CD4-positive, alpha-beta T cell treated with Interleukin-17A for 1 hour (primary cell): ENCODE measurements at places on chromosomes 13 and 19.

DNA sequence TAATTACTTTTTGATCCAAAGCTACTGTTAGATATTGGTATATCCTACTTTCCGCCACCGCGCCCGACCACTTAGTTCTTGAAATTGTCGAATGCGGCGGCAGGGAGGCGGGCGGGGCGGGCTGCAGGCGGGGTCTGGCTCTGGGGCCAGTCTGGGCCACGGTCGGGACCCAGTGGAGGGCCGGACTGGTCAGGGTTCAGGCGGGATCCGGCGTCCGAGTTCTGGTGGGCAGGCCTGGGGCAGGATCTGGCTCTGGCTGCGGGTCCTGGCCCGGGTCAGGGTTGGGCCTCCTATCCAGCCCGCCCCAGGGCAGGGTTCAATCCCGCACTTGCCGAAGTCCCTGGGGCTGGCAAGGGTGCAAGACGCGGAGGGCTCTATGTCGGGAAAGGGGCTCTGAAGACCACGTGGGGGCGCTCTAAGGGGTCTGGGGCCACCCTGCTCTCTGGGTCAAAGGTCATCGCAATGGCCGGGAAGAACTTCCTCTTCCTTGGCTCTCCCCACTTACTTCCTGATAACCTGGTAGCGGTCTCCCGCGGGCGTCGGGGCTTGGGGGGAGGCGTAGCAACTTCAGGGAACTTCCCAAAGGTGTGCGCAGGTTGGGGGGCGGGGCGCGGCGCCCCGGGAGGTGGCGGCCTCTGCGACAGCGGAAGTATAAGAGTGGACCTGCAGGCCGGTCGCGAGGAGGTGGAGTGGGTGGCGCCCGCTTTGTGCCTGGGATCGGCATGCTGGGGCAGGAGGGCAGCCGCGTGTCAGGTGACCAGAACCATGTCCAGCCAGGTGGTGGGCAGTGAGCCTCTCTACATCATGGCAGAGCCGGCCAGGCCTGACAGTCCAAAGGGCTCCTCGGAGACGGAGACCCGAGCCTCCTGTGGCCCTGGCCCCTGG is 83.4 kb downstream of the MRPL57 start:
- DNase-seq, result no peak

GRCh38 chr19:48530066-48530720 is 18.6 kb upstream of the LMTK3 start:
- DNase-seq, result no peak

DNA sequence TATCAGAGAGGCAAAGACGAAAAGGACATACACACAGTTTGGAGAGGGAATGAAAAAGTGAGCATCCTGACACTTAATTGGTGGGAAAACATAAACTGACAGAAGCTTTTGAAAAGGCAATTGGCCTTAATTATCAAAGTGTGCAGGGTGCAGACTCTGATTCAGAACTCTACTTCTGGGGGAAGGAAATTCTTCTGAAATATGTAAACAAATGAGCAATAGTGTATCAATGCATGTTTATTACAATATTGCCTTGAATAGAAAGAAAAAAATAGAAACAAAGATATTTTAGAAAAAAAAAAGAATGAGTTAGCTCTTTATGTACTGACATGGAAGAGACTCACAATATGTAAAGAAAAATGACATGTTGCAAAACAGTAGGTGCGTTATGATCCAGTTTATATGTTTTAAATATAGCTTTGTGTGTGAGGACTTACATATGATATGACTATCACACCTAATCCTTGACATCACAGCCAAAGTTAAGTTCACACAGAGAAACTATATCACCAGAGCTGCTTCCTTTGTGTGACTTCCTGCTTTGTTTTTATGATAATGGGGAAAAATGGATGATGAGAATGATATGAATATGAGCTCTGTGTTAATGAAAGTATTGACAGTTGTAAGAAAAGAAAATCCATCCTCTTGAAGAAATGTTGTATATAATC is 182.4 kb downstream of the KCTD12 start:
- no peak for DNase-seq

DNA sequence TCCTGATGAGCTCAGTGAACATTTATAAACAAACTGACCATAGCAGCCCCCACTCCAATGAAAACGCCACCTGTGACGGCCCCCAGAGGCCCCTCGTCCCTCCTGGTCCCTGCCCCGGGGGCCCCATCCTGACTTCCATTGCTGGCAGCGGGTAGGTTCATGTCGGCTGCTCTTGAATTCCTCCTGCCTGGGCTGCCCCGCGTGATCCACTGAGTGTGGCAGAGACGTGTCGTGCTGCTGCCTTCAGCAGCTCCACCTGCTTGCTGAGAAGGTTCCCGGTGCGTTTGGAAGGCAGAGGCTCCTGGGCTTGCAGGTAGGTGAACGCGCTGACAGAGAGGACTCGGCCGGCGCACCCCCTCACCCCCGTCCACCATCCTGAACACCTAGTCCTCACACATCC is 11.6 kb downstream of the C2CD4C start:
- DNase-seq, result no peak

GRCh38 chr19:4831304-4831978 is at the start of gene TICAM1:
Gene TICAM1 (minus strand): TSS chr19:4831712. CDS start chr19:4818377, 13,335 bp downstream.
- peak; percentile 91 for DNase-seq

DNA sequence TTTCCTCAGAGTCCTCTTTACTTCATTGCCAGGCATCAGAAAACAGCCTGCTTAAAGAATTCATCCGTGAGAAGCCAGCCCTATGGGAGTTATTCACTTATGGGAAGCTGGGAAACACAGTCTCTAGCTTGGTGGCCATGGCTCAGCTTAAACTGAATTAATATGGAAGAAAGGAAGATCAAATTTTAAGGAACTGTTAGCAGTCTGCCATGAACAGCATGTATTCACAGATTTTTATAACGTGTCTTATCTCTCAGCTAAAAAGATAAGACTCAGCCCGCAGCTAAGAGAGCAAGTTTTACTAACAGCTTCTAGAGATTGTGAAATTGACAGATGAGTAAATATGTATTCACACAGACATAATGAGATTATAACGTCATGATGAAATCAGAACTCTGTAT is 253.7 kb upstream of the RXFP2 start:
- DNase-seq, result no peak

DNA sequence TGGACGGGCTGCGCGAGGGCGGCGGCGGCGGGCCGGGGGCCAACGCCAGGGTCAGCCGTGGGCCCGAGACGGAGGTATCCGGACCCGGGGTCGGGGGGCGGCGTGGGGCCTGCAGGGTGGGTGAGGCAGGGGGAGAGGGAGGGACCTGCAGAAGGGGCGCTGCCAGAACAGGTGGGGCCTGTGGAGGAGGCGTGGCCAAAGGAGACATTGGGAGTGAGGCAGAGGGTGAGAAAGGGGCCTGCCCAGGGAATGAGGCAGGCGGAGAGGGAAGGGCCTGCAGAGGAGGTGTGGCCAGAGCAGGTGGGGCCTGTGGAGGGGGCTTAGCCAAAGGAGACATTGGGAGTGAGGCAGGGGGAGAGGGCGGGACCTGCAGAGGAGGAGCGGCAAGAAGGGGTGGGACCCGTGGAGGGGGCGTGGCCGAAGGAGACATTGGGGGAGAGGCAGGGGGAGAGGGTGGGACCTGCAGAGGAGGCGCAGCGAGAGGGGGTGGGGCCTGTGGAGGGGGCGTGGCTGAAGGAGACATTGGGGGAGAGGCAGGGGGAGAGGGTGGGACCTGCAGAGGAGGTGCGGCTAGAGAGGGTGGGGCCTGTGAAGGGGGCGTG is 4.2 kb downstream of the PRR36 start:
- peak; percentile 72 for DNase-seq

- DNase-seq, result no peak
Observed at GRCh38 chr13:98658131-98658530, 81.2 kb upstream of the STK24 start.
